ENCODE measurements at places on chromosomes 16 and 17.

GRCh38 chr17:5706577-5707210 is 122.4 kb upstream of the NLRP1 start:
- DNase-seq, result peak; percentile 51

DNA sequence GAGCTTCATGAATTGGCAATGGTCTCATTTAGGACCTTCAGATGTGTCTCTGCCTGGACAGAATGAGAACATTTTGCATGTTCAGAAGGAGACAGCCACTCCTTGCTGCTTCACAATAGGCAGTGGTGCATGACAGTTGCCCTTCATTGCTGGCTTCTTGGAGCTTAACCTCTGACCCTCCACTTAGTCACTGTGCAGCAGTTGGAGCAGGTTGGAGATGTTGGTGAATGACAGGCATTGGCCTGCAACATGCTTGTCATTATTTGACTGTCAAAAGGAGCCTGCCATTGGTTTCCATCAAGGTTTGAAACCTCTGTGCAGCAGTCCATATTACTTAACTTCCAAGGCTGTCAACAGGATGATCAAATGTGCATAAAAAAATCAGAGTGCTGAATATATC is 22.7 kb downstream of the FTO start:
- DNase-seq, result no peak

GRCh38 chr17:32520104-32520701 is 33.4 kb downstream of the CDK5R1 start:
- no peak for DNase-seq

DNA sequence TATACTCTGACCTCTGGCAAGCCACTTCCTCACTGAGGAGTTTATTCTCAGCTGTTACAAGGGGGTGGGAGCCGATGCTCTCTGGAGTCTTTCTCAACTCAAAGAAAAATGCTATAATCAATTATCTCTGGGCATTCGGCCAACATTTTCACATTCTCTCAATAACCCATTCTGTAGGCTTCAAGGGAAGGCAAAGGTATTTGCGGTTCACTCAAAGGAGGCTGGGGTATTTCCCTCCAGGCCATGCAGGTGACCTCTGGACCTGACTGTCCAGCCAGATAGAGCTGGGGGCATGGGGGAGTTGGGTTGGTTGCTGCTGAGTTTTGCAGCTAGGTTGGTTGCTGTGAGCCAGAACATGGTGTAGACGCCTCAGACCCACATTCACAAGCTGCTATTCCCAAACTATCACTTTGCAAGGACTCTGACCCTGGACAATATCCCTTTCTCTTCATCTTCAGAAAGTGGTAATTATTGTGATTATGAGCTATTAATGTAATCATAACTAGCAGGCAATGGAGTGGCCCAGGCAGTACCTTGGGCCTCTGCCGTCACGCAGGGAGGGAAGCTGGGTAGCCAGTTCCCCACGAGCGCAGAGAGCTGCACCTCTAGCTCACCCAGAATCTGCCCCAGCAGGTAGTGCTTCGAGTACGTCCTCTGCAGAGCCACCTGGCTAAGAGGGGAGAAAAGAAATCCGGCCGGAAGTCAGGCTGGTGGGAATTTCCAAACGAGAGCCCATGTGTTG is 42.1 kb downstream of the AIPL1 start:
- no peak for DNase-seq

GRCh38 chr16:75494661-75495075 is 573 bp downstream of the CHST6 start:
- no peak for DNase-seq

DNA sequence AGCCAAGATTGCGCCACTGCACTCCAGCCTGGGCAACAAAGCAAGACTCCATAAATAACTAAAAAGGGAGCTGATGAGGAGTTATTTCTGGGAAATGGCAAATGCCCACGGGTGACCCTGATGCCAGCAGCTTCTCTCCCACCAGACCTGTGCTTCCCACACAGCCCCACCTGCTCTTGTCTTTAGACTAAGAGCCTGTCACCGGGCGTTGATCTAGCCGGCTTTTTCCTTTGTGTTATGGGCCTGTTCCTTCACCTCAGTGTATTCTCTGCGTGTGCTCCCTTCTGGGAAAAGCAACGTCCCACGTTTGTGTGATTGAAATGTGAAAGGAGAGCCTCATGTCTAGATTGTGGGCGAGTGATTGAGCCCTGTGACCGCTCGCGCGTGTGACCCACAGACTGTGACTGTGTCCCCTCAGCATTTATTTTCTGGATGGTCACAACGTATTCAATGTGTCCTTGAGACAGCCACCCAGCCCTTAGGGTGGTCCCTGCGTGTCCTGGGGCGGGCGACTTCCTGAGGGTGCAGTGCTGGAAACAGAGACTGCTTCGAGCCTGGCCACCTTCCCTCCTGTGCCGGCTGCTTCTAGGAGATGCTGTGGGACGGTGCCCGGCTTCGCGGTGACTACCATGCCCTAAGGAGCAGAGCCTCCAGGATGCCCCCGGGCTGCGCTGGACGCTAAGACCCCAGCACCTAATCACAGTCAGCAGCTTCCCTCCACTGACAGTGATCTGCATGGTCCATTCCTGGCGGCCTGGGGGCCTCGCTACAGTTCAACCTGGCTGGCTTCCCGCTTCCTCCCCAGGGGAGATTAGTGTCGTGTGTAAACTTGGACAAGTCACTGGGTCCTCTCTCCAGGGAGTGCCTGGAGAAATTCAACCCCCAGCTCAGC is 7.8 kb upstream of the RNPS1 start:
- no peak for DNase-seq

DNA sequence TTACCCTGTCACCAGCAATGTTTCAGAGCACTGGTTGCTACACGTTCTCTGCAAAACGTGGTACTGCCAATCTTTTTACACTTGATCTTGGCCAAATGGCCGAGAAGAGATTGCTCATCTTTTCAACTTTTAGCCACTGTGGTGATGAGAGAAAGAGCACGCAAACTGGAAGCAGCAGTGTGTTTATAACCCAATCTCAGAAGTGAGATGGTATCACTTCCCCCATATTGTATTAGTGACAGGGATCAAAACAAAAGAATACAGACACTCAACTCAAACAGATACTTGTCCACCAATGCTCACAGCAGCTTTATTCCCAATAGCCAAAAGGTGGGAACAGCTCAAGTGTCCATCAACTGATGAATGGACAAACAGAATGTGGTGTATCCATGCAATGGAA is 72.1 kb upstream of the FA2H start:
- DNase-seq, result no peak

DNA sequence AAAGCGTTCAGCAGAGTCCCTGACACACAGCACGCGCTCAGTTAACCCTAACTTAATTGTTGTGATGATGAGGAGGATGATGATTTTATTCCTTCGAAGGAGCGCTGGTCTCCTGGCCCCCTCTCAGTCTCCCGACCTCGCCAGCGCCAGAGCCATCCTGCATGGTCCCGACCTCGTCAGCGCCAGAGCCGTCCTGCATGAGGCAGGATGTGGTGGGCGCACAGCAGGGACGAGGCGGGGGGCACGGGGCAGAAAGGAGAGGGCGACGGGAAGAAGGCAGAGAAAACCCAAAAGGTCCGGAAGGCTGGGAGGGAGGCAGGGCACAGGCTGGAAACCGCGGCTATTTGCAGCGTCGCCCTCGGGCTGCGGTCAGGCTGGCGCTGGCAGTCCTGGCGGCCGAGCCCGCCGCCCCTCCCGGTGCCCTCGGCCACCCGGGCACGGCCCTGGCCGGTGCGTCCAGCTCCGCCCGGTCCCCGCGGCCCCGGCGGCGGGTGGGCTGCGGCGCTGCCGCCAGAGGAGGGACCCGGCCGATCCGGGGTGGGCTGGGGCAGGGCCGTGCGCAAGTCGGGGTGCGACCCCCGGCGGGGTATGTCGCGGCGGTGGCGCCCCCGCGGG is 3.0 kb upstream of the TAC4 start:
- DNase-seq, result no peak

GRCh38 chr16:1773703-1774447 is 941 bp upstream of the MRPS34 start:
- no peak for DNase-seq

DNA sequence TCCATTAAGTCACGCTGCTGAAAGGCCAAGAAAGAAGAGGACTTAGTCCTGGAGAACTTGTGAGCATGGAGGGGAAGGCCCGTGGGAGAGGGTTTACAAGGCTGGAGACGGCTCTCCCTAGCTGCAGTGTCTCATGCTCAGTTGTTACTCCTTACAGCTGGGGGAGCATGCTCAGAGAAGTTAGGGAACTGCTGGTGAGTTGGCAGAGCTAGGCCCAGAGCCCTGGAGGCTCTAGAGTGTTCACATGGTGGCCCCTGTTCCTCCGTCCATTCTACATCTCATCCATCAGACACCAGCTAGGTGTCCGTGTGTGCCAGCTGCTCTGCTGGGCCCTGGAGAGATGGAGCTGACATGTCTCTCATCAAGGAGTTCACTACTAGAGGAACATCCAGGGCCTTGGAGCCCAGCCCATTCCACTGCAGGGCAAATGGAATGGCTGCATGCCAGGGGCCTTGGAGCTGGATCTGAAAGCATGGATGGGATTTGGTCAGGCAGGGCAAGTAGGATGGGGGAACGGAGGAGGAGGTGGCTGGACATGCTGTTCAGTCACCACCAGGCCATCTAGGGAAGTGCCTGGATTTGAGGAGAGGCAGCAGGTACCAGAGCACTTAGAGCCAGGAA is 6.3 kb downstream of the XYLT2 start:
- DNase-seq, result no peak

DNA sequence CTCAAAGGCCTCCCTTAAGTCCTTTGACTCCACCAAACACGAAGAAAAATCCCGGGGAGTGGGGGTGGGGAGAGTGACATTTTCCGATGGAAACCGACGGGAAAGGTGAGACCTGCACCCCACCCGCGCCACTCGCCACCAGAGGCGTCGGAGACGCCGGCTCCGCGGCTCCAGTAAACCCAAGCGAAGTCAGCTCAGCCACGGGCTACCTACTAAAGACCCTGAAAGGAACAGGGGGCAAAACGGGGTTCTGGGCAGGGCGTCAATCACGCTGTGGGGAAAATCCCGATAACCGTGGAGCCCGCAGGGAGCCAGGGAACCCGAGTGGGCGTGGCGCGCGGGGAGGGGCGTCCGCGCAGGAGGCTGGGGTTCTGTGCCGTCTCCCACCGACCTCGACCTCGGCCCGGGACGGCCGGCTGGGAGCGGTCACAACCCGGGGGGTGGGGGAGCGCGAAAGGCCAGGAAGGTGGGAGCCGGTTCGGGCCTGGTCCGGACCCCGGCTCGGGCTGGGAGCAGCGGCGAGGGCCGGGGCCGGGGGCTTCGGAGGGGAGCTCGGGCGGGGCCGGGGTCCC is 565 bp downstream of the WDR45B start:
- DNase-seq, result peak; percentile 36

DNA sequence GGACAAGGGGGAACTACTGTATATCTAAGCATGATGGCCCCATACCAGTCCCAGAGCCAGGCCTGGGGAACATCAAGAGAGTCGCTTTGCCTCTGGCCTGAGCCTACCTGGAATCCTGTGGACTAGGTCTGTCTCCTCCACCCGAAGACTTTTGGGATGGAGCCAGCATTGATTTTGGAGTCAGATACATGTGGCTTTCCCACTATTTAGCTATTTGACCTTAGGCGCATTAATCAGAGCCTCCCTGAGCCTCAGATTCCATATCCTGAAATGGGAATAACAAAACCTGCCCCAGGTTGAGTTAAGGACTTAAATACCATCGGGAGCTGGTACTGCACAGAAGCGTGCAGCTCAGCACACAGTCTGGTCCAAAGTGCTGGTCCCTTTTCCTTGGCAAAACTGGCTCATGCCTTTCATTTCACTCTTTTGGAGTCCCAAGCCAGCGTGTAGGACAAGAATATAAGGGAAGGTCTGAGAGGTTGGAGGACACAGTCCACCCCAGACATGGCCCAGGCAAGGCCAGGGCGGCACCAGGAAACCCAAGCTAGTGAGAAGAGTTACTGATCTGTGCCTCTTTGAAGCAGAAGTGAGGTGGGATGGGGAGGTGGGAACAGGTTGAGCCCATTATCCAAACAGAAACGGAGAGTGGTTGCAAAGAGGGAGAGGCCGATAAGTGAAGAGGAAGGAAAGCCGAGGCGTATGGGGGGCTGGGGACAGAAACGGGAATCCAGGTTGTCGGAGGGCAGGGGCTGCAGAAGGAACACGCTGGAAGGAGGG is 986 bp downstream of the FA2H start:
- DNase-seq, result no peak

- DNase-seq, result no peak
Measured at GRCh38 chr16:82835487-82836155, 208.9 kb downstream of the CDH13 start.

DNA sequence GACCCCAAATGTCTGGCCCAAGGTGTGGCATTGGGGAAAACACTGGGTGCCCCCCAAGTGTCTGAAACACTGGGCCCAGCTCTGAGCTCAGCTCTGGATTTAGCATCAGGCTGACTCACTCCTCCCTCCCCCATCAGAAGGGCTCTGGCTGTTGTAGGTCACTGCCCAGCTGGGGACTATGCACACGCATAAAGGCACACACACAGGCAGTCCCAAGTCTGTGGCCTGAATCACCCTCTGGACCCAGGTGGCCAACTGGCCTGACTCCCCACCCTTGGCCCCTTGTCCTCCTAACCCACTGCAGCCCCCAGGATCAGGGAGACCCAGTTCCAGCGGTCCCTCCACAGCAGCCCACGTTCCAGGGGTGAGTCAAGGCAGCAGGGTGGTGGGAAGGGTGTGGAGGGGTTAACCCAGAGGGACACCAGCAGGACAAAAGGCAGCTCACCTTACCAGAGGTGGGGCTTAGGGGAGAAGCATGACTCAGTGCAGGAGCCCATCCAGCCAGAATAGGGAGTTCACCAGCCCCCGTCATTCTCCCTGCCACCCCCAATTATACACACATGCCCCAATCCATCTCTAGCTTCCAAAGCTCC is 47.0 kb downstream of the MYO18A start:
- no peak for DNase-seq

GRCh38 chr16:15857724-15858560 is 1.1 kb upstream of the MYH11 start:
- no peak for DNase-seq

DNA sequence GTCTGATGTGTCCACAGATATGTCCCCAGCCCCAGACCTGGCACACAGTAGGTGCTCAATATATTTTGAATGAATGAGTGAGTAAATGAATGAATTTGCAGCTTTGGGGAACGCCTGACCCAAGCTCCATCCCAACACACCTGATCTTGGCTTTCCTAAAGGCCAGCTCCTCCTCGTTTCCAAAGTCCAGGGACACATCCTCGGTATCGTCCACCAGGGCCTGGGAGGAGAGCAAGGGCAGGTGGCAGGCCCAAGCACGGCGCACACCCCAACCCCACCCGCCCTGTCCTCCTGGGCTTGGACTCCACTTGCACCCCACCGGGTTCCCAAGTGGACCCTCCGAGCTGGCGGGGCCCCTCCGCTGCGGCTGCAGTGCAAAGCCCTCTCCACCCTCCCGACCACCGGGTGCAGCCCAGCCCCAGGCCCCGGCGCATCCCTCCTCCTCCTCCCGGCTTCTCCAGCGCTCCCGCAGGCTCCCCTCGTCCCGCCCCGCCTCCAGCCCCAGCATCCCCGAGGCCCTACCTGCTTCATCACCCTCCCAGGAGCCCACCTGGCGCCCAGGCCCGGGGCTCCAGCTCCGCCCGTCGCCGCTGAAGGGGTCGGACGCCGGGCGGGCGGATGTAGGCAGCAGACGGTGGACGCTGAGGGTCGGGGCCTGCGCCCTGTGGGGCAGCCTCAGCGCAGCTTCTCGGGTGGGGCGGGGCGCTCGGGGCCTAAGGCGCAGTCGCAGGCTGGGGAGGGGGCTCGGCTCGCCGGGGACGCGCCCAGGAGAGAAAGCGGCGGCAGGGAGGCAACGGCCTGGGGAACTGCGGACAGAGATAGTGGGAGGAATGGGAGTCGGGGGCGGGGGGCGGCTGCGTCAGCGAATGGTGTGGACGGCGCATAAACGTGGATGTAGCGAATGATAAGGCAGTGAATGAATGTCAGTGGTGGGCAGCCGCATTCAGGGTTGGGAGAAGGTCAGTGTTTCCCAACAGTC is at the start of gene TVP23A:
TVP23A (minus strand) TSS at position 832 of the 979 bp plus-strand sequence; CDS start at position 531, 301 bp downstream.
- no peak for DNase-seq

GRCh38 chr17:74274060-74274708 is at the start of gene DNAI2:
DNAI2 (plus strand) TSS chr17:74274234; CDS start chr17:74281818, 7,584 bp downstream.
- no peak for DNase-seq
